ENCODE measurements at places on chromosomes 6 and 20. TPM values are rescaled to one million over a fixed set of nuclear protein-coding genes. Genes with fewer than 3 reads are reported as not detected.

DNA sequence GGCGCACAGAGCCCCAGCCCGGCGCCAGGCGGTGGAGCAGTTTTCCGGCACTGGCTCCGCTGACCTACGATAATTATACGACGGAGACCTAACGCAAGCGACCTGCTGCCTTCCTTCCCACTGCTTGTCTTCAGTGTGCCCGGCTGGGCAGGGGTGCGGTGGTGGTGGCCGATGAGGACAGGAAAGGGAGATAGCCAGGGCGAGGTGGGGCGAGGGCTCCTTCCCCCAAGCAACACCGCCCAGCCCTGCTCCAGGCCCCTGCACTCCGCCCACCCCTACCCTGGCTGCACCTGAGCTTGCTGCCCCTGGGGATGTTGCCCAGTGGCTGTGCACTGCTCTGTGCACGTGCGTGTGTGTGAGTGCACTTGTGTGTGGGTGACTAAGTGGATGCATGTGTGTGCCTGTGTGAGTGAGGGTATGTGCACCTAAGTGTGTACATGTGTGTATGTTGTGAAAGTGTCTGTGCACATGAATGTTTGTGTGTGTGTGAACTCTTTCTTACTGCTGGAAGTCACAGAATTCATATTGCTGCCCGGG lies 42.6 kb upstream of the IRF4 start:
- H3K27me3 ChIP-seq: no peaks in the 10 kb centered on the region
- no peak overlapping the region for H3K4me3 ChIP-seq
- H3K36me3 ChIP-seq: no peaks in the 10 kb centered on the region
- no peak for DNase-seq

DNA sequence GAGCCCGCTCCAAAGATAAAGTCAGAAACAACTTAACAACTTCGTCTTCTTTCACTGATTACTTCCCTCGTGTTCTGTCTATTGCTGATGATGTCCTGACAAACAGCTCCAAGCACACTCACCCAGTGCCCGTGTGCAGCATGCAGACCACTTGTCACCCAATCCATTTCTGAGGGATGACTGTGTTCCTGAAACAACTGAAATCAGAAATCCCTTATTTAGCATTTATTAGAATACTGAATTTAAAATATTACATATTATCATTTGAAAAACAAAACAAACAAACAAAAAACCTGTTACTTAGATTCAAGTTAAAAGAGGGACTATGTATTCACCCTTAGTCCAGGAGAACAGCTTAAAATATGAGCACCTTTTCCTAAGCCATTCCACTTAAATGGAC lies 223.7 kb upstream of the QKI start:
- no peak overlapping the region for H3K27ac ChIP-seq
- H3K27me3 ChIP-seq: 0 out of 2 replicates have a peak, but pooled peaks cover 7% of the 10 kb centered on the region
- H3K36me3 ChIP-seq: no peaks in the 10 kb centered on the region
- no peaks in the 10 kb centered on the region for H3K4me1 ChIP-seq

The FAM83B gene
- not detected for total RNA-seq

The ULBP1 gene
- total RNA-seq: 6.1 TPM

- DNase-seq: no peak
- H3K4me3 ChIP-seq: no peak overlapping the region
- no peaks in the 10 kb centered on the region for H3K36me3 ChIP-seq
- H3K27me3 ChIP-seq: 0 out of 2 replicates have a peak, but pooled peaks cover under 1% of the 10 kb centered on the region
- no peak overlapping the region for H3K27ac ChIP-seq
Measured at GRCh38 chr6:53236241-53236640, 87.6 kb upstream of the GCM1 start.

Measured in GM23248 (cell line).